A549 treated with RU486 at 1 μM for 4 hours (cell line): ENCODE measurements at places on chromosomes 5 and 9. TPM values are rescaled to one million over a fixed set of nuclear protein-coding genes. Genes with fewer than 3 reads are reported as not detected.

Gene PCDHB7
- total RNA-seq = not detected in 5 replicates

Gene RECK
- 3.9 to 6.1 TPM (median 6.0 TPM) in 5 replicates for total RNA-seq

Gene CENPK
- total RNA-seq = 14.3 to 41.1 TPM (median 32.9 TPM) in 5 replicates

Gene BOD1
- 63.1 to 76.8 TPM (median 69.5 TPM) in 5 replicates for total RNA-seq

Gene ADAMTSL2
- not detected in 5 replicates for total RNA-seq

Gene ALDH1B1
- 51.1 to 62.1 TPM (median 53.4 TPM) in 5 replicates for total RNA-seq

Gene NOXA1
- total RNA-seq = 1.1 to 2.4 TPM (median 1.7 TPM) in 5 replicates

Gene WDR31
- 0.88 to 1.3 TPM (median 1.2 TPM) in 5 replicates for total RNA-seq

Gene GABRA6
- not detected in 5 replicates for total RNA-seq

Gene MOB3B
- total RNA-seq = 4.9 to 8.5 TPM (median 7.0 TPM) in 5 replicates

Gene ZNF883
- 0.74 to 1.1 TPM (median 0.83 TPM) in 5 replicates for total RNA-seq

Gene SLC36A3
- not detected in 5 replicates for total RNA-seq

Gene FAM78A
- total RNA-seq = 0.22 to 0.44 TPM (median 0.35 TPM) in 5 replicates

Gene ARID3C
- 0.07 to 0.17 TPM (median 0.13 TPM) in 3 of 5 replicates, not detected in the others for total RNA-seq

Gene EIF4E1B
- total RNA-seq = not detected in 5 replicates

Gene EPB41L4B
- 7.4 to 11.4 TPM (median 10.8 TPM) in 5 replicates for total RNA-seq

Gene SEMA6A
- 0.02 to 0.18 TPM (median 0.15 TPM) in 5 replicates for total RNA-seq

Gene PFN3
- not detected in 5 replicates for total RNA-seq

Gene TAS2R1
- not detected in 5 replicates for total RNA-seq

Gene HSPA4
- 172 to 202 TPM (median 188 TPM) in 5 replicates for total RNA-seq
